Panc1 (cell line): ENCODE measurements at places on chromosomes 16 and 17.

- H3K4me1 ChIP-seq = no peaks in the 10 kb centered on the region
- no peak overlapping the region for H3K27ac ChIP-seq
- H3K36me3 ChIP-seq = no peaks in the 10 kb centered on the region
- DNase-seq = no peak
- H3K4me3 ChIP-seq = no peak overlapping the region
Observed at GRCh38 chr17:77846531-77847085, 111.9 kb upstream of the TNRC6C start.

DNA sequence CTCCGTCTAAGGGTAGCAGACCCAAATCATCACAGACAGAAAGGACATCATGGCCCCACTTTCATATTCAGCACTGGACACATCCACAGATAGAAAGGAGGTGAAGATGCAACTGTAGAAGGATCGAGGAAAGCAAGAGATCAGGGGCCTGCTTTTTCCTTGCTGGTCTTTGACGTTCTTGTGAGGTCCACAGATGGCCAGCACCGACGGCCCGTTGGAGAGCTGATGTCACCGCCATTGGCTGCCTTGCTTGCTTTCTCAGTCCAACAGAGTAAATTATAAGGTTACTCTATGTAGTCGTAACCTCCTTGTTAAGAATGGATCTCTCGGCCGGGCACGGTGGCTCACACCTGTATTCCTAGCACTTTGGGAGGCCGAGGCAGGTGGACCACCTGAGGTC is 5.1 kb upstream of the RBFOX3 start:
- no peak overlapping the region for H3K4me3 ChIP-seq
- peaks cover 34% of the 10 kb centered on the region for H3K27me3 ChIP-seq
- DNase-seq = no peak
- H3K27ac ChIP-seq = no peak overlapping the region
- no peaks in the 10 kb centered on the region for H3K36me3 ChIP-seq
- H3K4me1 ChIP-seq = no peaks in the 10 kb centered on the region

DNA sequence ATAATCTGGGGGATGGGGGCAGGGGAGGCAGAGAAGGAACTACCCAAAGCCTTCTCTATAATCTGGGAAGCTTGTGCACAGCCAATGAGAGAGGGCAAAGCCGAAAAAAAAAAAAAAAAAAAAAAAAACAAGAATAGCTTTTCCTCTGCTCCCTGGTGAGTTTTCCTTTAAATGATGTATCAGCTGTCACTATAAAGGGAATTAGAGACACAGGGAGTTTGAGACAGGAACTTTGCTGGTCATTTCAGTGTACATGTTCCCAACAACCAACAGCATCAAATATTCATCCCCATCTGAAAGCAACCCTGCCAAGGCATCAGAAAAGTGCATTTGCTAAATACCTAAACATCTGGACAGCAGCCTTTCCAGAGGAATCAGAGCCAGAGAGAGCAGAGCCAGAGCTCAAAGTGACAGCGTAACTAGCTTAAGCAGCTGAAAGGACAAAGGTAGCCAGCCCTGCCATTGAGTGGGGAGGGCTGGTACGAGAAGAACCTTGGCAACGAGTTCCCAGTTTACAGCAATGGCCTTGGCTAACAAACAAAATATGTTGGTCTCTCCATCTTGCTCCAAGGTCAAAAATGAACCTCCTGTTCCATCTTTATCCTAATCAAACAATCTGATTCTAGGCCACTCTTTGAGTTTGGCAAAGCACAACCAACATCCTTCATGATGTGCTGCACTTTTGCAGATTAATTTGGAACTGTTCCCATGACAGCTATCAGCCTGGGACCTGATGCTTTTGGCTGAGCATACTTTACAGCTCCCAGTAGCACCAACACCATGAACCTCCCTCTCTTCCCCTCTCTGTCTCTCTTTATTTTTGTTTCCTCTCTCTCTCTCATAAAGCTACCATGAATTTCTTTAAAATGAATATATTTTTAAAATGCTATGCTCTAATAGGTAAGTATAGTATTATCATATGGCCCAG is 143.7 kb upstream of the GNAO1 start:
- H3K4me3 ChIP-seq = no peak overlapping the region
- H3K4me1 ChIP-seq = no peaks in the 10 kb centered on the region
- no peaks in the 10 kb centered on the region for H3K36me3 ChIP-seq
- H3K27me3 ChIP-seq = no peaks in the 10 kb centered on the region
- no peak overlapping the region for H3K27ac ChIP-seq

DNA sequence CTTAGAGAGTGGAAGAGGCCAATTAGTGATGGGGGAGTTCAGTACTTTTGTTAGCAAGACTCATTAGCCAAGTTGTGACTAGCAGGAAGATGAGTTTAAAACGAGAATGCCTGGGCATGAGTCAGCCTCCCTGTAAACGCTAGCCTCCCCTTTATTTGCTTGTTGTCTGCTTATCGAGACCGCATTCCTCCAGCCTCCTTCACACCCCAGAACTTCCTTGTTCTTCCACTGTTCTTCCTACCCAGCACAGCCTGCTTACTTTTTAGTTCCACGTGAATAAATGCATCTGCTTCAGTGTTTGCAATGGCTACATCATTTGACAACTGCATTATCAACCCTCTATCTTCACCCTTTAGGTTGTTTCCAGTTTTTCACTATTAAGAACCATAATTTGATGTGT is 20.2 kb upstream of the OR3A1 start:
- H3K4me1 ChIP-seq = no peaks in the 10 kb centered on the region
- no peaks in the 10 kb centered on the region for H3K27me3 ChIP-seq

GRCh38 chr16:85047867-85048455 is 20.4 kb downstream of the KIAA0513 start:
- DNase-seq = no peak
- H3K4me3 ChIP-seq = no peak overlapping the region
- H3K27me3 ChIP-seq = no peaks in the 10 kb centered on the region
- no peak overlapping the region for H3K27ac ChIP-seq
- H3K36me3 ChIP-seq = no peaks in the 10 kb centered on the region
- H3K4me1 ChIP-seq = no peaks in the 10 kb centered on the region
